Esophagus muscularis mucosa (tissue), 4 donors: ENCODE measurements at places on chromosomes 11 and 22. TPM values are rescaled to one million over a fixed set of nuclear protein-coding genes. Genes with fewer than 3 reads are reported as not detected.

DNA sequence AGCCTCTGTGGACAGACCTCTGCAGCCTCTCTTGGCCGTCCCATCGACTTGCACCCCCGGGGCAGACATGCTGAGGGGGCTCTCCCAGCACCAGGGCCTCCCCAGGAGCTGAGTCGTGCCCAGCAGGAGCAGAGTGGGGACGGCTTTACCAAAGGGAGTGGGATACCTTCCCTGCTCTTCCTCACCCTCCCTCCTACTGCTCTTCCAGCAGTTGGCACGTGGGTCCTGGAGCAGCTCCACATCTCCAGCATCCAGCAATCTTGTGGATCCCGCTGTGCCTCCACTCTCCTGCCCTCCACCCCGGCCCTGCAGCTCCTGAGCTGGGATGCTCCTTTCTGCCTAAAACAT, 854.0 kb downstream of the BRD1 start:
- no peak for DNase-seq
- no peaks in the 10 kb centered on the region for H3K4me1 ChIP-seq
- no peaks in the 10 kb centered on the region for H3K36me3 ChIP-seq
- H3K27me3 ChIP-seq, result no peaks in the 10 kb centered on the region

The FOLH1 gene
- 0.42 TPM for total RNA-seq

DNA sequence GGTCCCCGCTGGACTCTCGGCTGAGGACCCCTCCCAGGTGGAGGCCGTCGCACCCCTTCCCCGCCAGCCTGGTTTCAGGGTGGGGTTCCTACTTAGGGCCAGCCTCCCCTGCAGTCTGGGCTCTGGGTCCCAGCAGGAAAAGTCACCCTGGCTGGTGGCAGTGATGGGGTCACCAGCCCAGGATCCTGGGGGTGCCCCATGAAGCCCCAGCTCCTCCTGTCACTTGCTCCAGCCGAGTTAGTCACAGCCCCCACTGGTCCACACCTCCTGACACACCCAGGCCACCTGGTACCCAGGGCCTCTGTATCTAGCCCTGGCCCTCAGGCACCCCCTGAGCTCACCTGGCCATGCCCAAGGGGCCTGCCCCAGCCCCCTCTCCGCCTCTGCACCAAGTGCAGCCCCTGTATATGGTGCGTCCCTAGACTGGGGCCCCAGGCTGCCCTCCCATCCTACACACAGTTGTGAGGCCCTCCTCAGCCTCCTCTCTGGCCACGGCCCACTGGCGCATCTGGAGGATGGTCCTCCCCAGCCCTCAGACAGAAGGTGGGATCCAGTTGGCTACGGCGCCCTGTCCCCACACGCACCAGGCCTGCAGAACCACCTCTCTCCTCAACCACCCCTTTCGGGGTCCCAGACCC, 6.7 kb downstream of the PLXNB2 start:
- peak overlapping the region; percentile 37 for H3K4me3 ChIP-seq
- H3K27me3 ChIP-seq, result no peaks in the 10 kb centered on the region
- peak overlapping the region; percentile 93 for H3K27ac ChIP-seq

The MUC6 gene
- not detected for total RNA-seq

The HEPACAM gene
- total RNA-seq, result 1.1 TPM

GRCh38 chr22:45317551-45318167, 7.9 kb downstream of the FAM118A start:
- H3K27me3 ChIP-seq, result no peaks in the 10 kb centered on the region
- peak overlapping the region; percentile 83 for H3K27ac ChIP-seq
- H3K36me3 ChIP-seq, result peaks cover 4% of the 10 kb centered on the region
- H3K4me1 ChIP-seq, result peaks cover 65% of the 10 kb centered on the region
- DNase-seq, result no peak
- no peak overlapping the region for H3K4me3 ChIP-seq

DNA sequence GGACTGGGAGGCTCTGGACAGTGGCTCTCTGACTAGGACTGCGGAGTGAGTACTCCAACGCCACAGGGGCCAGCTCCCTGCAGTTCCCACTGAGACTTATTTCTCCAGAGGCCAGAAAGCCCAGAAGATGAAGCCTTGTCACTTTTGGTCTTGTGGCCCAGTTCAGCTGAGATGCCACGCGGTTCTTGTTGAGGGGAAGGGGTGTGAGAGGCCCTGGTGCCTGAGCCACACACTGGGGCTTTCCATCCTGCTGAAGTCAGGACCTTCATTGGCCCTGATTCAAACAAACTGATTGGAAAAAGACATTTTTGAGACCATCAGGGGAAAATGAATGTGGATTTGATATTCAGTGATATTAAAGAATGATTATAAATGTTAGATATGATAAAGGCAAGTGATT, 73.6 kb downstream of the UBASH3B start:
- H3K27ac ChIP-seq, result no peak overlapping the region
- no peaks in the 10 kb centered on the region for H3K36me3 ChIP-seq
- H3K4me3 ChIP-seq, result no peak overlapping the region
- DNase-seq, result no peak
- H3K27me3 ChIP-seq, result no peaks in the 10 kb centered on the region
